ENCODE measurements at places on chromosomes 6 and 20. TPM values are rescaled to one million over a fixed set of nuclear protein-coding genes. Genes with fewer than 3 reads are reported as not detected.

Gene ECT2L
- total RNA-seq = not detected

Gene OTOR
- total RNA-seq = not detected

Gene GSTA1
- not detected for total RNA-seq

Gene ALDH5A1
- total RNA-seq = 12.9 TPM

Gene RNF144B
- 0.59 TPM for total RNA-seq

Gene TSPO2
- not detected for total RNA-seq

Gene ECI2
- 59.7 TPM for total RNA-seq

Gene UBE2C
- total RNA-seq = 202 TPM

Gene LY6G6C
- total RNA-seq = 1.2 TPM

Gene RBBP8NL
- total RNA-seq = not detected

Gene SLC22A2
- not detected for total RNA-seq

Gene RAET1L
- total RNA-seq = not detected

Gene NNAT
- 113 TPM for total RNA-seq

Gene SLC2A10
- total RNA-seq = 12.7 TPM

Gene CDSN
- not detected for total RNA-seq

Gene IBTK
- total RNA-seq = 26.5 TPM

Gene RNASET2
- 17.7 TPM for total RNA-seq

Gene SGK1
- total RNA-seq = 3.8 TPM

Gene DNMT3B
- total RNA-seq = 58.0 TPM

Gene CTCFL
- total RNA-seq = 0.14 TPM

Gene MYBL2
- 124 TPM for total RNA-seq

Gene HSPA12B
- total RNA-seq = 1.1 TPM

Gene SLC25A27
- total RNA-seq = 8.4 TPM

Gene LY6G5B
- 24.2 TPM for total RNA-seq

Gene BFSP1
- 3.9 TPM for total RNA-seq

Gene HLA-DQB2
- total RNA-seq = not detected

Gene KIF25
- 0.72 TPM for total RNA-seq

Gene CAGE1
- total RNA-seq = 0.16 TPM

Gene PBOV1
- total RNA-seq = not detected

Gene RSPH9
- 0.63 TPM for total RNA-seq

Gene PGBD1
- 13.6 TPM for total RNA-seq

Gene SLC29A1
- 54.8 TPM for total RNA-seq

Gene BMP2
- 0.84 TPM for total RNA-seq

Gene TREML1
- not detected for total RNA-seq

Measured in neural crest cell (in vitro differentiated cells).